ENCODE measurements at places on chromosomes 6 and 20.

DNA sequence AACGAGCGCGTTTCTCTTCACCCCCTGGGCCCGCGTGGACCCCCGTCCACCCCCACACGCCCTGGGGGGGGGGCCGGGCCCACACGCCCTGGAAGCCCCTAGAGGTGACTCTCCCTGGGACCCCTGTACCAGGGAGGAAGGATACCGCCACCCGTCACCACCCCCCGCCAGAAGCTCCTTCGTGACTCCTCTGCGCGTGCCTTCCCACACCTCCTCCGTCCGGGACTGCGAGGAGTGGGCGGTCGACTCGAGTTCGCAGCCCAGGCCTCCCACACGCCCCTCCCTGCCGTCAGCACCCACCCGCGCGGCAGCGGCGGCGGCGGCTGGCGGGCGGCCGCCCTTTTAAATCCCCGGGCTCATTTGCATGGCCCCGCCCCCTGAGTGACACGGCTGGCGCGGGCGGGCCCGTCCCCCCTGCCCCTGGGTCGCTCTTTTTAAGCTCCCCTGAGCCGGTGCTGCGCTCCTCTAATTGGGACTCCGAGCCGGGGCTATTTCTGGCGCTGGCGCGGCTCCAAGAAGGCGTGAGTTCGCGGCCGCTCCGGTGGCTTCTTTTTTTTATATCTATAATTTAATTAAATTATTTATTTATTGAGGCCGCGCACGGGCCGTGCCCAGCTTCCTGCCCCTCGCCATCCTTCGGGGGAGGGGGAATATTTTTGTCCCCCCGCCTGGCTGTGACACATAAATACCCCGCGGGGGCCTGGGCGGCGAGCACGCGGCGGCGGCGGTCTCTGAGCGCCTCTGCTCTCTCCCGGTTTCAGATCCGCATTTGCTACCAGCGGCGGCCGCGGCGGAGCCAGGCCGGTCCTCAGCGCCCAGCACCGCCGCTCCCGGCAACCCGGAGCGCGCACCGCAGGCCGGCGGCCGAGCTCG lies at the start of gene HMGA1:
Gene HMGA1 (plus strand): TSS at position 431 of the 873 bp plus-strand sequence. CDS start 3,908 bp downstream, outside the sequence.
- DNase-seq = peak; percentile 90

GRCh38 chr6:138521790-138522189 lies 22.5 kb upstream of the NHSL1 start:
- DNase-seq = no peak

- DNase-seq = no peak
Observed at GRCh38 chr6:75288023-75288422, 3.4 kb upstream of the TMEM30A start.

- no peak for DNase-seq
Observed at GRCh38 chr6:144298194-144298593, 13.1 kb downstream of the UTRN start.

DNA sequence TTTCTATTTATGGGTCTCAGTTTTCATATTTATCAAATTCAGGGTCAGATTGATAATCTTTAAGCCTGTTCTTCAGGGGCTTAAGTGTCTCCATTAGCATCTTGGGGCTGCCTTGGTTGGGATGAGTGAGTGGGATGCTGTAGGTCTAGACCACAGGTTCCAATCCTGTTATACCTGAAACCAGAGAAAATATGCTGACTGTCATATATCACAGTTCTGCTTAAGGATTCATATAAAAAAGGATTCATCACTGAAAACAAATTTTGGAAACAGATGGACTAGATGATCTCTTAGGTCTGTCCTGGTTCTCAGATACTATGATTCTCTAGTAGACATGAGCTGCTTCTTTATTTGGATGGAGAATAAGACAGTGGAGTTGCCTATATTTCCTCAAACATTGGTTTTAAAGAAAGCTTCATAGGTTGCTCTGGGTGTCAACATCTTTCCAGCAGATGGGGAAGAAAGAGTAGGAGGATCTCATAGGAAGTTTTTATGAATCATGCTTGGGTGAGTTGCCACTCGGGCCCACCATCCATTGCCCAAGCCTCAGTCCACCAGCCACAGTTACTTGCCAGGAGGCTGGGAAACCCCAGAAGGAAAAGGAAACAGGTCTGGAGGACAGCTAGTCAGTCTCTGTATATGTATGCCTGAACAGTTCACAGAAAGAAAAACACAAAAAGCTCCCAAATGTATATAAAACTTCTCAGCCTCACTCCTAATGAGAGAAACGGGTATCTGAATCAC lies 42.9 kb upstream of the MAP7 start:
- DNase-seq = no peak

DNA sequence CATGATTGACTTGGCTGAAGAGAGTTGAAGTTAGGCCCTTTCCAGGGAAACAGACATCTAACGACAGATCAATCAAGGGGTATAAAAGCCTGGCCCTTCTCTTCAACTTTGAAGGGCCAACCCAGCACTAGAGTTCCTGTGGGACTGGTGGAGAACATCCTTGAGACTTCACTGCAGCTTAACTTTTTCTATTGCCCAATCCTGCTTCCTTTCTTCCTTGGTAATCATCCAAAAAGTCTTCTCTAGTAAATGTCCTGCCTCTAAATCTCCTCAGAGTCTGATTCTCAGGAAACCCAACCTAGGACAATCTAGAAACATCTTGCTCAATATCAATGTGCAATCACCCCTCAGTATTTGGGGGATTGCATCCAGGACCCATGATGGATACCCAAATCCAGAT lies 1.9 kb downstream of the MKKS start:
- no peak for DNase-seq

GRCh38 chr6:39062014-39062740 lies 13.6 kb downstream of the GLP1R start:
- no peak for DNase-seq

DNA sequence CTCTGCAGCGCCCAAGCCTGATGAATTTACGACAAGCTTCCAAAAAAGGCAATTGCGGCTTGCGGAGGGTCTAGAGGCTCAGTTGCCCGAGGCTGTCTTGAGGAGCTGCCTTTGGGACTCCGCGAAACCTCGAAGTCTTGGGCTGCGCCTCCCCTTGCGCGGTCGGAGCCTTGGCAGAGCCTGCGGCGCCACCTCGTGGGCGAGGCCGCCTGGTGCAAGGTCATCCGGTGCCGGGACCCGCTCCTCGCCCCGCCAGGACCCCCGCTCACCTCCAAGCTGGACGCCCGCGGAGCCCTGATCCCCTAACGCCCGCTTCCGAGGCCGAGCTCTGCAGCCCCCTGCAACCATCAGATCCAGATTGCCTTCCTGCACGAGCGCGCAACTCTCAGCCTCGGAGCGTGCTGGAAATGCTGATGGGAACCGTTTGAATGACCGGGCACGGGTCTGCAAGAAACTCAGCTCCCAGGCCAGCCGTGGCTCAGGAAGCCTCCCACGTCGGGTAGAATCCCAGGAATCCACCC lies 14.9 kb upstream of the FAM210B start:
- peak; percentile 41 for DNase-seq
